Breast epithelium (tissue), 4 donors: ENCODE measurements at places on chromosomes 6 and 20. TPM values are rescaled to one million over a fixed set of nuclear protein-coding genes. Genes with fewer than 3 reads are reported as not detected.
A peak's percentile ranks its signal among the peaks of the same experiment; 100 is the strongest.

DNA sequence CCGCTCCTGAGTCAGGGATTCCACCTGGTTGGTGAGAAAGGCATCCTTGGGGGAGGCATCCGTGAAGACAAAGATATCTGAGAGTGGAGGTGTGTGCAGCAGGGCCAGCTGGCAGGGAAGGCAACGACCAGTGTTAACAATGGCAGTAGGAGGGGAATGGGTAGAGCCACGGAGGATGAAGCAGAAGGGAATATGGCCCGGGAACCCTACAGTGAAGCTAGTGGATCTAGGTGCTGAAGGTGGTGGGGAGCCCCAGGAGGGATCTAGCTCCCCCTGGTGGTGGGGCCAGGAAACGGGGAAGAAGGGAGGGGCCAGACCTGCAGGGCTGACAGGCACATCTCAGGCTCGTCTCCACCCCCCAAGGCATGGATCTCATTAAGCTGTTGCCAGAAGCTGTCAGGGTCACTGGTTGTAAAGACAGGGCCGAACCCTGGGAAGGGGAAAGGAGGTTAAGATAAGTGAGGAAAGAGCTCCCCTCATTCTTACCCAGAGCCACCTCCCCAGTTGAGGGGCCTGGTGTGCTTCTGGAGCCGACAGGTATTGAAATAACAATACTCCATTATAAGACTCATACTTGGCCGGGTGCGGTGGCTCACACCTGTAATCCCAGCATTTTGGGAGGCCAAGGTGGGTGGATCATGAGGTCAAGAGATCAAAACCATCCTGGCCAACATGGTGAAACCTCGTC, 7.3 kb downstream of the VWA7 start:
- H3K4me1 ChIP-seq: no peaks in the 10 kb centered on the region
- no peaks in the 10 kb centered on the region for H3K36me3 ChIP-seq
- H3K4me3 ChIP-seq: no peak overlapping the region
- peak; percentile 77 for DNase-seq

DNMT3B gene
- total RNA-seq: 1.8 TPM

- no peaks in the 10 kb centered on the region for H3K36me3 ChIP-seq
- H3K4me1 ChIP-seq: no peaks in the 10 kb centered on the region
- no peak overlapping the region for H3K27ac ChIP-seq
These were observed 133.7 kb downstream of the RCAN2 start for GRCh38 chr6:46357591-46357990.

GRCh38 chr20:52410182-52410647, 218.6 kb upstream of the ZFP64 start:
- no peaks in the 10 kb centered on the region for H3K27me3 ChIP-seq
- no peaks in the 10 kb centered on the region for H3K4me1 ChIP-seq
- H3K27ac ChIP-seq: peak overlapping the region; percentile 61
- no peak for DNase-seq
- no peak overlapping the region for H3K4me3 ChIP-seq
- H3K36me3 ChIP-seq: no peaks in the 10 kb centered on the region

- no peak overlapping the region for H3K27ac ChIP-seq
- H3K4me3 ChIP-seq: no peak overlapping the region
- no peaks in the 10 kb centered on the region for H3K27me3 ChIP-seq
- H3K4me1 ChIP-seq: no peaks in the 10 kb centered on the region
- H3K36me3 ChIP-seq: no peaks in the 10 kb centered on the region
These were observed 885 bp downstream of the MTCL3 start for GRCh38 chr6:127518191-127518709.

MSH5 gene
- total RNA-seq: 13.4 TPM

DNA sequence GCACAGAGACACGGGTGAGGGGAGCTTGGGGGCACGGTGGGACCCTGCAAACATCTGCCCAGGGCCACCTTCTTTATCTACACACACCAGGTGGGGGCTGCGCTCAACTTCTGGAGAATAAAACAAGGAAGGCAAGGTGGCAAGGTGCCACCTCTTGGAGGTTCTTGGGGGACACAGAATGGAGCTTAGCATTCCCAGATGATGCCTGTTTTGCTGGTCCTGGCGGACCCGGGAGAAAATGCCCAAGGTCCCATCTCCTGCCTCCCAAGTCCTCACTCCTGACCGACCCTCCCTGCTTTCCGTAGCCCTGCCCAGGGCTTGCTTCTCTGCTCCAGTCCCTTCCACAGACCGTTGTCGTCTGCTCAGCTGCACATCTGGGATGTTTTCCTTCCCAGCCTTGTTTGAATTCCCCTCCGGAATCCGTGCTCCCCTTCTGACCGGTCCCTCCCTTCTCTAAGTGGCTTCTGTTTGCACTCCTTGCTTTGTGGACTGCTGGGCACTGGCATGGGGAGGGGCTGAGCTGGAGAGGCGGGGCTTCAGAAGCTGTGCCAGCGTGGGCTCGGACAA, 13.1 kb downstream of the ITPR3 start:
- no peak overlapping the region for H3K27ac ChIP-seq
- no peaks in the 10 kb centered on the region for H3K36me3 ChIP-seq
- no peak for DNase-seq
- peaks cover 4% of the 10 kb centered on the region for H3K4me1 ChIP-seq
- no peaks in the 10 kb centered on the region for H3K27me3 ChIP-seq
- H3K4me3 ChIP-seq: peak overlapping the region; percentile 53

COL19A1 gene
- 0.15 TPM for total RNA-seq

TPMT gene
- 10.2 TPM for total RNA-seq

DNA sequence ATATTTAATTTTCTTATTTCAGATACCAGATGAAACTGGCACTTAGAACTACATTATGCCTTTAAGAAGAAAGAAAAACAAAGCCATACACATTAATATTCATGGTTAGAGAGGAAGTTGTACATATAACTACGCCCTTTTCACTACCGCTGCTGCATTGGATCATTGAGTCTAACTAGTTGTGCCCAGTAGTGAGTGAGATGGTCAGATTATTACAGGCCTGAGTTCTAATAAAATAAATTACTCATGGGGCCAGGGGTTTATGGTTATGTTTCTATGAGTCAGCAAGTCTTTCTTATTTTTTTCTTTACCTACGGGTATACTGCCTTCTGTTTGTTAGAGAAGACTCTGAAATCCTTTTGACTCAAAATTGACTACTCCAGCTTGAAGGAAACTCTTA, 11.5 kb downstream of the RIOK1 start:
- no peak overlapping the region for H3K27ac ChIP-seq
- H3K27me3 ChIP-seq: no peaks in the 10 kb centered on the region
- H3K4me1 ChIP-seq: no peaks in the 10 kb centered on the region
- no peak for DNase-seq
- peaks cover 8% of the 10 kb centered on the region for H3K36me3 ChIP-seq

SIRPD gene
- total RNA-seq: not detected

MAFB gene
- total RNA-seq: 39.0 TPM

- H3K4me3 ChIP-seq: peak overlapping the region; percentile 24
- H3K27ac ChIP-seq: no peak overlapping the region
- no peaks in the 10 kb centered on the region for H3K27me3 ChIP-seq
- DNase-seq: no peak
- H3K4me1 ChIP-seq: no peaks in the 10 kb centered on the region
- no peaks in the 10 kb centered on the region for H3K36me3 ChIP-seq
These were observed 845 bp downstream of the HLA-DPA1 start for GRCh38 chr6:33072508-33073100.

CNR1 gene
- total RNA-seq: 9.4 TPM

DNA sequence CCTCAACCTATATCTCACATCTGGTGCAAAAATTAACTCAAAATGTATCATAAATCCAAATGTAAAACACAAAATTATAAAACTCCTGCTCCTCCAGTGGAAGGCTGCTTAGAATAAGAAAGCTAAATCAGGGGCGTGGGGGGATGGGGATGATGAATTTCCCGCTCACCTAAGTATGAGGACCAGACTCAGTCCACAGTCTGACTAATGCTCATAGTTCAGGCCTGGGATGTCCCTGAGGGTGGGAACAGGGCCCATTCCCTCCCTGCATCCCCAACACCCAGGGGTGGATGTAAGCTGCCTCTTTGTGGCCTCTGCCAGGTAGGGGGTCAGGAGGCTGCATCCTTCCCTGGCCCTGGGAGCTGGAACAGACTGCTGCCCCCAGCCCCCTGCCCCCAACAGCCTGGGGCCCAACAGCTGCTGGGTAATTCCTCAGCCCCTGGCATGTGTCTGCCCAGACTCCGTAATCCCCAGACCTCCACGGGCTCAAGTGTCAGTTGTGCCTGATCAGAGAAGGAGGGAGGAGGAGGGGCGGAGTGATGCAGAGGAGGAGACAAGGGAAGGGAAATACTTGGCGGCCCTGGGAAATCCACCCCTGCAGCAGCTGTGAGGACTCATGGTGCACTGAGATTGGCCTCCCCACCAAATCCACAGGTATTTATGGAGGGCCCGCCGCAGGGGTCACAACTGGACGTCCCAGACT, 224.5 kb downstream of the PREX1 start:
- peaks cover 4% of the 10 kb centered on the region for H3K27me3 ChIP-seq
- no peak overlapping the region for H3K27ac ChIP-seq
- H3K36me3 ChIP-seq: no peaks in the 10 kb centered on the region
- no peaks in the 10 kb centered on the region for H3K4me1 ChIP-seq

DNA sequence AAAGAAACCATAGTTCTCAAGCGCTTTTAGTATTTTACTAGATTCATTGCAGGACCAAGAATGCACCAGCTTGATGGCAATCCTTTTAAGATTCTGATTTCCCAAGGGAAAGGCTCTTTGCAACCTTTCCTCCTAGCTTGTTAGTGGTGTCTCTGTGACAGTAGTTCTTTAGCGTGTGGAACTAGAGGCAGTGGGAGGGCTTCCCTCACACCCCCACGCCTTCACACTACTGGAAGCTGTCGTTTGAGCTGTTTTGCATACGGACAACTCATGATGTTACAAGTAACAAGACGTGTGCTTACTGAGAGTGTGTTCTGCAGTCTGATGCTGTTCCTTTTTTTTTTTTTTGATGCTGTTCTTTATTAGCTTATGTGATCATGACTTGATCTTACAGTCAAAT, 34.1 kb downstream of the EYA4 start:
- no peak for DNase-seq
- no peak overlapping the region for H3K27ac ChIP-seq
- no peaks in the 10 kb centered on the region for H3K36me3 ChIP-seq
- no peaks in the 10 kb centered on the region for H3K27me3 ChIP-seq
- no peaks in the 10 kb centered on the region for H3K4me1 ChIP-seq
- no peak overlapping the region for H3K4me3 ChIP-seq

PCED1A gene
- 38.0 TPM for total RNA-seq

GRCh38 chr20:63102721-63103375, 96.1 kb upstream of the BHLHE23 start:
- peak overlapping the region; percentile 78 for H3K27ac ChIP-seq
- no peak for DNase-seq
- no peaks in the 10 kb centered on the region for H3K4me1 ChIP-seq
- peaks cover 37% of the 10 kb centered on the region for H3K27me3 ChIP-seq
- H3K4me3 ChIP-seq: peak overlapping the region; percentile 71

DNA sequence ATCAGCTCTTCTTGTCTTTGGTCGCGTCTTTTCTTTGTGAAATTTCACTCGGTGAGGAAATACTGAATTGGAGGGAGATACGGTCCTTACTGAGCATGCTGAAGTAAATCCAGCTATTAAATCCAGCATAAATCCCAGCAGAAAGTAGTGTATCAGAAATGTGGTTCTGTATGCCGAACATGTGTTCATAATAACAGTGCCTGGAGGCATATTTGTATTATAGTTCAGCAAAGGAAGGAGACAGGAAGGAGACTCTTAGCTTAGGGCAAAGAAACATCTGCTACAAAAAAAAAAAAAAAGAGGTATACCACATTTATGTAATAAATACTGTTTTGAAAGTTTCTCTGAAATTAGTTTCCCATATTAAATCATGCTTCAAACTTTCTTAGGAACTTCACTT, 211.8 kb downstream of the PLCB4 start:
- H3K27ac ChIP-seq: no peak overlapping the region
- no peaks in the 10 kb centered on the region for H3K4me1 ChIP-seq
- H3K27me3 ChIP-seq: no peaks in the 10 kb centered on the region
- no peak overlapping the region for H3K4me3 ChIP-seq
- H3K36me3 ChIP-seq: no peaks in the 10 kb centered on the region
- DNase-seq: no peak

DNA sequence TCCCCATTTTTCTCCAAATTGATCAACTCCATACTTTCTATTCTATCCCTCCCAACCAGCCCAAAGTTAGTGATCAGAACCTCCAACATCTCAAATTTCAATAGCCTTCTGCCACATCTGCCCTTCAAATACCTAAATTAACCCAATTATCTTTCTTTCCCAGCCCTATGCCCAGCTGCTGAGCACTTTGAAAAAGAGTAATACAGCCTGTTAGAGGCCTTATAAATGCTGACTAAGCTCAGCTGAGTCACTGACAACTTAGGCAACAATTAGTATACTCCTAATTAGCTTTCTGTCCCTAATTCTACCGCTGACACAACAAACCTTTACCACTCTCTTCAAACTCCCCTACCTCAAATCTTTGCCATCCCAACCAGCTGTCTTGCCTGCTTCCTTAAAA, 23.5 kb downstream of the RUNX2 start:
- no peaks in the 10 kb centered on the region for H3K27me3 ChIP-seq
- no peaks in the 10 kb centered on the region for H3K36me3 ChIP-seq
- no peaks in the 10 kb centered on the region for H3K4me1 ChIP-seq
- no peak overlapping the region for H3K27ac ChIP-seq
- DNase-seq: no peak

OLIG3 gene
- not detected for total RNA-seq

RFX6 gene
- not detected for total RNA-seq

DNA sequence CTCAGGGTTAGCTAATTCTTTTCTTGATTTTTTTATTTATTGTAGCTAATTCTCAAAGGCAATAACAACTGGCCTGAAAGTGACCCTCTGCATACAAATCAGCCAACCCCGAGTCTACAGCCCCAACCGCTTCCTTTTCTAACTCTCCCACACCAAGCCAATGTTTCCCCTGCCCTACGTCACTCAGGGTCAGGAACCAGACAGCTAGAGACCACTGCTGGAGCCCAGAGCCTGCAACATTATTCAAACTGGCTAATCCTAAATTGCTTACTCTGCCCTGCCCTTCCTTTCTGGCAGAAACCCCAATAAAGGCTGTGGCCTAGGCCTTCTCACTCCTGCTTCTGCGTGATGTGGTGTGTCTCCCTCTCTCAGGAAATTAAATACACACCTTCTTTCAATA, 320.7 kb downstream of the CBLN4 start:
- H3K4me1 ChIP-seq: no peaks in the 10 kb centered on the region
- no peak for DNase-seq
- no peaks in the 10 kb centered on the region for H3K27me3 ChIP-seq
- H3K27ac ChIP-seq: no peak overlapping the region

RHAG gene
- total RNA-seq: not detected

CALHM6 gene
- total RNA-seq: 9.1 TPM

- no peak overlapping the region for H3K4me3 ChIP-seq
- no peak for DNase-seq
- H3K27ac ChIP-seq: no peak overlapping the region
- H3K27me3 ChIP-seq: peaks cover 91% of the 10 kb centered on the region
These were observed 157.8 kb downstream of the TRIM27 start for GRCh38 chr6:28765978-28766351.

GRCh38 chr20:38875175-38875993, 50.8 kb upstream of the FAM83D start:
- no peaks in the 10 kb centered on the region for H3K4me1 ChIP-seq
- H3K36me3 ChIP-seq: no peaks in the 10 kb centered on the region
- no peak for DNase-seq
- no peak overlapping the region for H3K4me3 ChIP-seq
- H3K27ac ChIP-seq: no peak overlapping the region

STMND1 gene
- total RNA-seq: 0.98 TPM

GRCh38 chr6:26243752-26244151, 121.2 kb upstream of the BTN3A2 start:
- H3K27ac ChIP-seq: no peak overlapping the region
- H3K4me1 ChIP-seq: no peaks in the 10 kb centered on the region
- DNase-seq: no peak
- no peak overlapping the region for H3K4me3 ChIP-seq
- H3K36me3 ChIP-seq: no peaks in the 10 kb centered on the region

- H3K4me1 ChIP-seq: no peaks in the 10 kb centered on the region
- no peaks in the 10 kb centered on the region for H3K27me3 ChIP-seq
- H3K27ac ChIP-seq: no peak overlapping the region
- H3K4me3 ChIP-seq: no peak overlapping the region
These were observed 67.3 kb downstream of the ATP9A start for GRCh38 chr20:51700809-51701285.
